ENCODE measurements at places on chromosomes 7 and 10. TPM values are rescaled to one million over a fixed set of nuclear protein-coding genes. Genes with fewer than 3 reads are reported as not detected.

GRCh38 chr7:15853832-15854470 lies 167.5 kb upstream of the MEOX2 start:
- no peak for DNase-seq

DNA sequence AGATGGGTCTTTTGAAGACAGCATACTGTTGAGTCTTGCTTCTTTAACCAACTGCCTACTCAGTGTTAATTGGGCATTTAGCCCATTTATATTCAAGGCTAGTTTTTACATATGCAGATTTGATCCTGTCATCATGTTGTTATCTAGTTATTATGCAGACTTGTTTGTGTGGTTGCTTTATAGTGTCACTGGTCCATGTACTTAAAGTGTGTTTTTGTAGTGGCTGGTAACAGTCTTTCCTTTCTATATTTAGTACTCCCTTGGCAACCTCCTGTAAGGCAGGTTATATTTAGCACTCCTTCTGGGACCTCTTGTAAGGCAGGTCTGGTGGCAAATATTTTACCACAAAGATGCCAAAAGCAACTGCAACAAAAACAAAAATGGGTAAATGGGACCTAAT lies 66.7 kb downstream of the TES start:
- DNase-seq, result no peak

- DNase-seq, result no peak
Measured at GRCh38 chr10:131071721-131072120, 239.8 kb downstream of the TCERG1L start.

- DNase-seq, result no peak
Measured at GRCh38 chr7:26319636-26320035, 28.0 kb downstream of the SNX10 start.

DNA sequence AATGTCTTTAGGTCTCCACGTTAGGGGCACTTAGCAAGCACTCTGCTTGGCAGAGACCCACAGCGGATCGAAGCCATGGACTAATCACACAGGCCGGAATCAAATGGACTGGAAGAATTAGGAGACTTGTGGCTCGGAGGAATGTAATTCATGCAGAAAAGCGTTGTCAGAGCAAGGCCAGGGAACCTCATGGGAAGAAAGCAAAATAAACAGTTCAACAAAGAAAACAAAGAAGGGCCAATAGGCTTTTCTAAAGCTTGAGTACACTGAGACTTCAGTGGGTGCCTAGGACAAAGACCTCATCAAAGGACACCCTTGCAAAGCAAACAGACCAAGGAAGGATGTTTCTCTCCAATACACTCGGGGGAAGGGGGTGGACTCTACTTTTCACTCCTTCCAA lies 171.1 kb downstream of the GLI3 start:
- DNase-seq, result no peak

GRCh38 chr7:143280160-143280559 lies 4.6 kb upstream of the TMEM139 start:
- DNase-seq, result no peak

DNA sequence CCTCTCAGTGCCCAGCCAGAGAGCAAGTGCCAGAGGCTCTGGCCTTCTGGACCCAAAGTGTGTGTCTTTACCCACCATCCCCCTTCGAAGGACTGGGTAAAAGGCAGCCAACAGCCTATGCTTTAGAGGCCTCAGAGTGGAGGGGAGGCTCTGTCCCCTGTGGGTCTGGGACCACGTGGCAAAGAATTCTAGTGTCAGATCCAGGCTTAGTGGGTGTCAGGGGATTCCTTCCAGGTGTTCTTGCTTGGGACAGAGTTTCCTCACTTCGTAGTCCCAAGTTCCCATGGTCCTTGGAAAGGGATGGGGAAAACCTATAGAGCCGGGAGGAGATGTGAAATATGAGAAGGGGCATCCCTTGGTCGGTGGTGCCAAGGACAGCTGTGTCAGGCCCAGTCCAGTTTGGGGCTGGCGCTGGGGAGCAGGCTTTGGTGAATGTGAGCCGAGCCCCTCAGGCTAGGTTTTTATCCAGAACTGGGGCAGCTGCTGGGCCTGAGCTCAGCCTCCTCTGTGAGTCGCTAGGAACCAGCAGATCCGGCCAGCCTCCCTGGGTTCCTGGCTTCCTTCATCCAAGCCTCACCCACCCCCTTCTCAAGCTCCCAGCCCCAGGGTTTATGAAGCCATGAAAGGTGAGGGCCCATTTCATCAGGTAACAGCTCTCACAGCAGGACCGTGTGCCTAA lies 71.2 kb downstream of the C10orf105 start:
- DNase-seq, result no peak

- DNase-seq, result no peak
Measured at GRCh38 chr7:101179713-101180112, 380 bp downstream of the NAT16 start.

- DNase-seq, result no peak
Measured at GRCh38 chr10:113026679-113027078, 76.6 kb downstream of the TCF7L2 start.

DNA sequence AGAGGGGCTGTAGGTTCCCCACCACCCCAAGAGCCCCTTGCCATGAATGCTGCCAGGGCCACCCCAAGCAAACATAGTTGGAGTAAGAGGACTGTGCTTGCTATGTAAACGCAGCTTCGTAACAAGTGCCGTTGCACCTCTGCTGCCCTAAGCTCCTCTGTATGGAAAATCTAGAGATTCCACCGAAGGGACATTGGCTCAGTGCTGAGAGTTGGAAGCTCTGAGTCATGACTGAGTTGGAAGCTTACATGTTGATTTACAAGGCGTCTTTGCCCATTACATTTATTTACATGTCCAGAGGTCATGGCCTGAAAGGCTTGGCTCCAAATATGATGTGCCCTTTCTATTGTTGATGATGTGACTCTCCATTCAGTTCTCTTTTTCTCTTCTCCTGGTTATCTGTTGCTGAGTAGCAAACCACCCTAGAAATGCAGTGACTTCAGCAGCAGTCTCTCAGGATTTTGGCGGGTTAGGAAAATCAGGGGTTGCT lies 233.1 kb upstream of the TCF7L2 start:
- DNase-seq, result no peak

DNA sequence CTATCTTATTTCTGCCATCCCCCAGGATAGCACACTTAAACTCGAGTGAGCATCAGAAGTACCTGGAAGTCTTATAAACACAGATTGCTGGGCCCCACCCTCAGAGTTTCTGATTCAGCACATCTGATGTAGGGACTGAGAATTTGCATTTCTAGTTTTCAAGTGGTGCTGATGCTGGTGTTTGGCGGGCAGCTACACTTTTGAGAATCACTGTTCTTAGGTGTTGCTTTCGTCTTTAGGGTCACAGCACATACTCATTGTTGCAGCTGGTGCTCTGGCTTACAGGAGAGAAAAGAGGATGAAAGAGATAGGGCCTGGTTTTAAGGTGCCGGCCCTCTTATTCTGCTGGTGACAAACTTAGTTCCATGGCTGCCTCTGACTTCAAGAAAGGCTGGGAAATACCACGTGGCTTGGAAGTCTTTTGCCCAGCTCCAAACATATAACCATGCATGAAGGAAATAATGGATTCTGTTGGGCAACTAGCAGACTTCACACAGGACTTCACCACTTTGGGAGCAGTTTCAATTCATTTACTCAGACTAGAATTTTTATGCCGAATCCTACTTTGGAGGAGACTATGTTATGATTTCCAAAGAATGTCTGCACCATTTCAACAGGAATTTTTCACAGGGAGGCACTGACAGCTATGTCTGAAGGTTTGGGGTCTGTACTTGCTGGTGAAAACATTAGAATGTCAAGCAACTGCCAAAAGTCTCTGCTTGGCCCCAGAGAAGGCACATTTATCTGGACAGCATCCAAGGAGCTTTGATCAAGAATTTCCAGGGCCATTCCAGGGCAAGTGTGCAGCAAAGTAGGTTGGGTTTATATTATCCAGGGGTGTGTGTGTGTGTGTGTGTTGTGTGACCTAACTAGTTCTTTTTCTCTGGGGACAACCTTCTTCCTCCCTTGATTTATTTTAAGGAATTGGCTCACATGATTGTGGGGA lies 6.9 kb upstream of the MINDY4 start:
- no peak for DNase-seq

- DNase-seq, result peak; percentile 43
Measured at GRCh38 chr10:58513188-58514110, 777 bp downstream of the BICC1 start.

DNA sequence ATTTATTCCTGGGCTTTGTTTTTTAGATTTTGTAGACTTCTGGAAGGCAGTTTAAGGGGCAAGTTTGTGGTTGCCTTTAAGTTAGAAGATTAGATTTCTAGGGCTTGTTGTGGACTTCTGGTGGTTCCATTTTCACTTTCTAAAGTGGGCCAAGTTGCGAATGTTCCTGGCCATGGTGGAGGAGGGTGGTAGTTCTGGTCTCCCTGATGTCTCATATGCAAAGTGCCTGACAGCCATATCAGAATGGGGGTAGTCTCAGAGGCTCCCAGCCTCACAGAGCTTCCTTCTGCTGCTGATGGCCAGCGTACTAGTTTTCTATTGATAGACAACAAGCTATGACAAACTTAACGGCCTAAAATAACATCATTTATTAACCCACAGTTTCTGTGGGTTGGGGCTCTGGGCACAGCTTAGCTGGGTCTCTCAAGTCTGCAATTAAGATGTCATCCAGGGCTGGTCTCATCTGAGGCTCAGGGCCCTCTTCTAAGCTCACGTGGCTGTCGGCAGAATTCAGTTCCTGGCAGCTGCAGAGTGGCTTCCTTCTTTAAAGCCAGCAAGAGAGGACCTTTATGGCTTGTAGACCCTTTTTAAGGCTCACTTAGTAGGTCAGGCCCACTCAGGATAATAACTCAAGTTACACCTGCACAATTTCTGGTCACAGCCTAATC lies 44.8 kb downstream of the BMPER start:
- DNase-seq, result no peak

GRCh38 chr7:151728746-151729145 lies 148.2 kb downstream of the PRKAG2 start:
- no peak for DNase-seq

- no peak for DNase-seq
Measured at GRCh38 chr10:71849461-71849908, 1.6 kb downstream of the PSAP start.

- DNase-seq, result no peak
Measured at GRCh38 chr7:41241641-41242040, 461.2 kb downstream of the INHBA start.

GRCh38 chr10:59106441-59106840 lies 70.0 kb upstream of the PHYHIPL start:
- DNase-seq, result no peak

GRCh38 chr10:2921956-2922680 lies 145.2 kb upstream of the PFKP start:
- DNase-seq, result no peak

DNA sequence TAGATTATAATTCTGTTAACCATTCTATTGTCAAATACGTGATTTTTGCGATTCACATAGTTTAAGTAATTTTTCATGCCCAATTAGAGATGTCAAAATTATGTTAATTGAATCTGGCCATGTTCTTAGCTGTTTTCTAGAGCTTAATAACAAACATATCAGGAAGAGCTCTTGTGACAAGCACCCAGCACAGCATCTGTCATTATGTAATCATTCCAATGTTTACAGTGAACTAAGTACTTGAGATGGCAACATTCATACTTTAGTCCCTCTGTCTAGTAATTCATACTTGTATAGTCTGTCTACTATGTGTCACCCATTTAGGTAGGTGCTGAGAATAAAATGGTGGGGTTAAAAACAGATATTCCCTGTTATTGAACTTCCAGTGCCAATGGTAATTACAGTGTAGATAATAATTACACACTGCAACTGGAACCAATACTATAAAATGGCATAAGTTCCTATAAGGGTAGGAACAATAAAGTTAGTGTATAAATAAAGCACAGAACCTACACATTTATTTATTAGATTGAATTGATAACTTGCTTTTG lies 55.2 kb downstream of the ZEB1 start:
- no peak for DNase-seq

DNA sequence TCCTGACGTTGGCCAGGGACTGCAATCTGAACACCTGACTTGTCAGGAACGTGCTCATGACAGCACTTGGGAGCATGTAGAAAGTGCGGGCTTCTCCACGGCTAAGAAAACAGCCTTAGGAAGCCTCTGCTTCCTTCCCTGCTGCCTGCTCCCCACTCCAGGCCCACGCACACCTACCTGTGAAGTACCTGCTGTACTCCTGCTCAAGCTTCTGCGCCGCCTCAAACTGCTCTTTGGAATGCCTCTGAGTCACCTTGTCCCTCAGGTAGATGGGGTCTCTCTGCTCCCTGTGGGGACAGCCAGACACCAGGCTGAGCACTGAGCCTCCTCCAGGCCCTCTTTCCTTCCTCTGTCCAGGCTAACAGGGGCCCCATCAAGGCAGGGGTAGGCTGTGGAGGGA lies 132.7 kb downstream of the DLG5 start:
- no peak for DNase-seq

- no peak for DNase-seq
Measured at GRCh38 chr7:115941703-115942268, 88.8 kb downstream of the TFEC start.

- no peak for DNase-seq
Measured at GRCh38 chr10:132924046-132924952, 18.1 kb downstream of the CFAP46 start.

DNA sequence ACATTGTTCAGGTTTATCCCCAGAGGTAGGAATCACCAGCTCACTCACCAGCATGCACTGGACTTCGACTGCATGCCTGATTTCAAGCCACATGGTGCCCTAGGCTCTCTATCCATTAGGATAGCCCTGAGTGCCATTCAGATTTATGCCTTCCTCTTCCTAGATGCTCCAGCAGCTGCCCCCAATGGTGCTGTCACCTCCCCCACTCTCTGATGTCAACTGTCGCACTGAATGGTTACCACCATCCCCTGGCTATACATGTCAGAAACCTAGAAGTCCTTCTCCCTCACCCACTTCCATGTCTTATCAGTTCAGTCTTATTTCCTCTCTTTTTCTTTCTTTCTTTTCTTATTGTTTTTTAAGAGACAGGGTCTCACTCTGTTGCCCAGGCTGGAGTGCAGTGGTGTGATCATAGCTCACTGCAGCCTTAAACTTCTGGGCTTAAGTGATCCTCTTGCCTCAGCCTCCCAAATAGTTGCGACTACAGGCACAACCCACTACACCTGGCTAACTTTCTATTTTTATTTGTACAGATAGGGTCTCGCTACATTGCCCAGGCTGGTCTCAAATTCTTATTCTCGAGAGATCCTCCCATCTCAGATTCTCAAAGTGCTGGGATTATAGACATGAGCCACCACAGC lies 2.9 kb downstream of the SFXN4 start:
- no peak for DNase-seq

RNF133 gene
- 1.1 TPM for total RNA-seq

CD36 gene
- total RNA-seq, result 34.4 TPM

CXCL12 gene
- 17.1 TPM for total RNA-seq

CASD1 gene
- 44.0 TPM for total RNA-seq

MLXIPL gene
- total RNA-seq, result 13.3 TPM

GET4 gene
- 48.8 TPM for total RNA-seq

ELMO1 gene
- total RNA-seq, result 9.7 TPM

CYP3A7 gene
- not detected for total RNA-seq

OR6B1 gene
- not detected for total RNA-seq

SPDYE2 gene
- not detected for total RNA-seq

MARVELD1 gene
- total RNA-seq, result 37.7 TPM

HMX3 gene
- total RNA-seq, result 1.4 TPM

MAPK8 gene
- total RNA-seq, result 53.5 TPM

Measured in mucosa of descending colon (tissue), 3 donors.